ENCODE measurements at places on chromosomes 7 and 10.

- no peak for DNase-seq
Measured at GRCh38 chr10:80473692-80474596, 19.8 kb downstream of the TSPAN14 start.

GRCh38 chr7:132244903-132245480 lies 331.3 kb downstream of the PLXNA4 start:
- no peak for DNase-seq

GRCh38 chr7:95527033-95527775 lies 41.5 kb downstream of the ASB4 start:
- DNase-seq, result peak; percentile 10

DNA sequence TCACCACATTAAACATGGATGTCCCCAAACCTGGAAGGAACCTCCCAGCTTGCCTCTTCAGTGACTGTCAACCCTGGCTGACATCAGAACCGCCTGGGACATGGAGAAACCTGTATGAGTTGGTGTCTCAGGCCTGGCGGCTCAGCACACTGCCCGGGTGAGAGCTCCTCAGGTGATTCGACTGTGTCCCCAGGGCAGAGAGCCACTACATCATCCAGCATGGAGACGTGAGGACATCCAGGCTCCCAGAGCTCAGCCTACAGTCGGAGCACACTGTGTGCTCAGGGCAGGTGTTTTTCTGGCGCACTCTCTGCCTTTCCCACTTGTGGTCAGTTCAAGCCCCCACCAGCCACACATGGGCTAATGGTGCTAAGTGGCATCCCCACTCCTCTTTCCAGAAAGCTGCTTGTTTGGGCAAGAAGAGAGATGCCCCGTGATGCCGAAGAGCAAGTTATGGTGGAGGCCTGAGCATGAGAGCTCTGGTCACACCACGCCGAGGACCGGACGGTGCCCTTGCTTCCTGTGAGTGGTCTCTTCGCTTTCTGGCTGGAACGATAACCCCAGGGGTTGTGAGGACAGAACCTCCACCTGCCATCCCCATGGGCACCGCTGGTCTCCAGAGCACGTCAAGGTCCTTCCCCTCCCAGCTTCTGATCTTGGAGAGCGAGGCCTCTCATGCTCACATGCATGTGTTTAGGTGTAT lies 38.5 kb downstream of the AMZ1 start:
- DNase-seq, result no peak

- DNase-seq, result peak; percentile 19
Measured at GRCh38 chr10:12484941-12485805, 135.8 kb downstream of the CAMK1D start.

GRCh38 chr10:88544140-88544870 lies 38.8 kb downstream of the RNLS start:
- no peak for DNase-seq

DNA sequence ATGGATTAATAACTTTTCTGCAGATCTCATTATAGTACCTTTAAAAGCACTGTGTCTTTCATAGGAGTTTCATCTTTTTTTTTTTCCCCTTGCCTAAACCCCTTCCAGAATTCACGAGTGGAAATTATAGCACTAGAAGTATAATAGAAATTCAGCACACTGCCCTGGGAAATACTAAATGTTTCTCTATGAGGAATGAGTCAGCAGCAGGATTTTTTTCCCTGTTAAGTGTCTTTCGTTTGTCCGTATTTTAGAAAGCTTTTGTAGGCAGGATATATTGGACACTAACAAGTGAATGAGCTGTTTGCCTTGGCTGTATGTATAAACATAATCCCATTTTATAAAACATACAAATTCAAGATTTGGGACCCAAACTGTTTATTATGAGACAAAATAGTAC lies 105.8 kb downstream of the EXOC4 start:
- no peak for DNase-seq

- no peak for DNase-seq
Measured at GRCh38 chr7:25308246-25308645, 80.0 kb upstream of the NPVF start.

DNA sequence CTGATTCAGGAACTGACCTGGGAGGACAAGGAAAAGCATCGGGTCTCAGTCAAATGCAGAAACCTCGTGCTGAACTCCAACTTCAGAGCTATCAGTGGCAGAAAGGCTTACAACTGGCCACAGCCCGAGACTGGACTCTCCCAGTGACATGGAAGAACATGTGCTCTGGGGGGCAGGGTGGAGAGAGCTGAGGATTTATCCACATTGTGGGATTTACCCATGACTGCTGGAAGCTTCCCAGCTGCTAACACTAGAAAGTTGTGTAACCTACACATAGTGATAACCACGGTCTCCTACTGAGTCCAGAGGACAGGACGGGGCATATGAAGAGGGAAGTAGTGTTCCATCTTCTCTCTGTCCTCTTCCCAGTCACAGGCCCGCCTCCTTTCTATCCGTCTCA lies 103.4 kb downstream of the ITIH5 start:
- no peak for DNase-seq

- DNase-seq, result no peak
Measured at GRCh38 chr10:86103391-86104101, 263.0 kb downstream of the GRID1 start.

GRCh38 chr7:81819861-81820260 lies 50.0 kb upstream of the HGF start:
- no peak for DNase-seq

- DNase-seq, result no peak
Measured at GRCh38 chr7:27221201-27221797, 21.3 kb upstream of the EVX1 start.

GRCh38 chr7:2017914-2018568 lies 214.7 kb downstream of the MAD1L1 start:
- DNase-seq, result no peak
